ENCODE measurements at places on chromosomes 16 and 17. TPM values are rescaled to one million over a fixed set of nuclear protein-coding genes. Genes with fewer than 3 reads are reported as not detected.

DNA sequence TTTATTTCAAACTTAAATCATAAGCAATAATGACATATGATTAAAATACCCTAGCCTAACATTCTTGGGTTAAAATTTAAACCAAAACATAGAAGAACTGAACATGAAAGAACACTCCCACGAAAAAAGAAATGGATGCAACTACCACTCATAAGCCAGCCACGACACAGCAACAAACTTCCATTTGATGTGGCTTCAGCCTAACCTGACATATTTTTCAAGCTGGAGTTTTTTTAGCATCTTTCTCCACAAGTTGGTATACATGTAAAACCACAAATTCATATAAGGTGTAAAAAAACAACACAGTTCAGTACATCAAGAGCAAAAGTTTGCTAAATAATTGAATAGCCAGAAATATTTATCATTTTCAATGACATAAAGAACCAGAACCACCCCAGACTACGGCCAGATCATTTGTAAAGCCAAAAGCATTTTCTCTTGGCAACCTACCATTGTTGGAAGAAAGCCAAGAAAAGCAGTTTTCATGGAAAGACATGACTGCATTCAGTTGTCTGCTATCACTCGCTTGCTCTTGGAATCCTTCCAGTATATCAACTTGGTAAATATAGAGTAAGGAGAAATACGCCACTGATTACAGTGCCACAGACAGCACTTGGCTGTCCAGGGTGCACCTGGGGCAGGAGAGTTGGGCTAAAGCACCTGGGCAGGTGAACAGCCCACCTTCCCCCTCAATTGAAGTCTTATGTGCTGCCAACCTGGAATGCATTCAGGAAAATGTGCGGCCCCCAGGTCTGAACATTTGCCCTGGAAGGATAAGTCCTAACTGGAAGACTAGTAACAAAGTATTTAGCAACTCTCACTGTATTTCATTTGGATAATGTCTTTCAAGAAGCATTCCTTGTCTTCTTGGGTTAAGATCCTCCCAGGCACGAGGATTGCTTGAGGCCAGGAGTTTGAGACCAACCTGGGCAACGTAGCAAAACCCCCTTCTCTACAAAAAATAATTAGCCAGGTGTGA, 60.5 kb downstream of the CREBBP start:
- DNase-seq = no peak

Gene TMIGD1
- total RNA-seq = not detected

Gene NXPH3
- total RNA-seq = not detected

- DNase-seq = no peak
Measured at GRCh38 chr17:32112416-32112815, 29.9 kb upstream of the RHOT1 start.

Gene KCNJ18
- total RNA-seq = not detected

DNA sequence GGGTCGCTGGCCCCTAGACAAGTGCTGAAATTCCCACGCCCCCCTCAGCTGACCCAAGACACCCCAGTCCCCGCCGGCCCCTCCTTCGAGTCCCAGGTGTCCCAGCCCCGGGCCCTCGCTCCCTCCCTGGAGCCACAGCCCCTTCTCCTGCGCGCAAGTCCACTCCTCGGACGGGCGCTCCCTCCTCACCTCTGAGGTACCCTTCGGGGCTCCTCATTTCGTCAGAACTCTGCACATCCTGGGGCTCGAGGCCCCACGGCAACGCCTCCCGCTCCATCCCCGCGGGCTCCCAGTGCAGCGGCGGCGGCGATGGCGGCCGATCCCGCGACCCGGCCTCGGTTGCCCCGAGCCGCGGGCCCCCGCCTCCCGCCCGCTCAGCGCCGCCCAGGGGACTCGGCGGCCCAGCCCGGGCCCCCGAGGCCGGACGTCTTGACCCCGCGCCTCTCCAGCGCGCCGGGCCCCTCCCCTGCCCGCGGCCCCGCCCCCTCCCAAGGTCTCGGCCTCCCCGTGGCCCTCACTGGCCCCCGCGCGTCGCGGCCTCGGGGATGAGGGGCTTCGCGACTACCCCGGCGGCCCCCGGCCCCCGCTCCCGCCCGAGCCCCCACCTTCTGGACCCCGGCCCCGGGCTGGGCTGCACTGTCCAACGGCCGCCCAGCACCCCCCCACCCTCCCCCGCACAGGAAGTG, at the start of gene ZNF768:
ZNF768 (minus strand) TSS at position 430 of the 686 bp plus-strand sequence; CDS start at position 277, 153 bp downstream.
- DNase-seq = peak; percentile 35

- DNase-seq = no peak
Measured at GRCh38 chr17:2319051-2319450, 15.3 kb downstream of the SRR start.

- no peak for DNase-seq
Measured at GRCh38 chr17:81418710-81419318, 23.6 kb downstream of the BAHCC1 start.

DNA sequence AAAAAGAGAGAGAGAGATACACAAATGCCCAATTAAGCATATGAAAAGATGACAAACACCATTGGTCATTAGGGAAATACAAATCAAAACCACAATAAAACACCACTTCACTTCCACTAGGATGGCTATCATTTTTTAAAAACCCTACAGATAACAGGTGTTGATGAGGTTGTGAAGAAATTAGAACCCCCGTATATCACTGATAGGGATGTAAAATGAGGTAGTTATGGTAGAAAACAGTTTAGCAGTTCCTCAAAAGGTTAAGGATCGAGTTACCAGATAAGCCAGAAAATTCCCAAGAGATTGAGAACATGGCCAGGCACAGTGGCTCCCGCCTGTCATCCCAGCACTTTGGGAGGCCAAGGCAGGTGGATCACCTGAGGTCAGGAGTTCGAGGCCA, 2.8 kb downstream of the P2RX5 start:
- DNase-seq = no peak

Gene BCO1
- not detected for total RNA-seq

Gene TEX19
- not detected for total RNA-seq

All from T-helper 17 cell (primary cell).